ENCODE measurements at places on chromosomes 2 and 18. TPM values are rescaled to one million over a fixed set of nuclear protein-coding genes. Genes with fewer than 3 reads are reported as not detected.

DNA sequence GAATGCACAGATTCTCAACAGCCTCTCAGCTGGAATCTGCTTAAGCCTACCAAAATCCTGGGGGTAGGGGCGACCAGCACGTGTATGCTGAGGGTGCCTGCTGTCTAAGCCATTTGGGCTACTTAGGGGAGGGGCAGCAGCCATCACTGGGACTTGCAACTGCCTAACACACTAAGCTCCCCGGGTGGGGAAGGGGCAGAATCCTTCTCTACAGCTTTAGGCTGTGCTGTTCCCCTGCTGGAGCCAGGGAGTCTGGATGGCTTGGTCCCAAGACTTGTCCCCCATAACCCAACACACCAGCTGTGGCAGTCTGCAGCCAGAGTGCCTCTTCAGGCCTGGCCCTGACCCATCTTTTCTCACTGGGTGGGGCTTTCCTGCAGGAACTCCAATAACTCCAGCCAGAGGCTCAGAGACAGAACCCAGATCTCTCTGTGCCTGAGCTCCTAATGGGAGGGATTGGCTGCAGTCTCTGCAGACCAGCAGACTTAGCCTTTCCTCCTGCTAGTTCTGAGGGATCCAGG is 305.4 kb upstream of the RND3 start:
- H3K27ac ChIP-seq = no peak overlapping the region
- DNase-seq = no peak
- H3K27me3 ChIP-seq = no peaks in the 10 kb centered on the region
- no peaks in the 10 kb centered on the region for H3K4me1 ChIP-seq
- no peak overlapping the region for H3K4me3 ChIP-seq

DNA sequence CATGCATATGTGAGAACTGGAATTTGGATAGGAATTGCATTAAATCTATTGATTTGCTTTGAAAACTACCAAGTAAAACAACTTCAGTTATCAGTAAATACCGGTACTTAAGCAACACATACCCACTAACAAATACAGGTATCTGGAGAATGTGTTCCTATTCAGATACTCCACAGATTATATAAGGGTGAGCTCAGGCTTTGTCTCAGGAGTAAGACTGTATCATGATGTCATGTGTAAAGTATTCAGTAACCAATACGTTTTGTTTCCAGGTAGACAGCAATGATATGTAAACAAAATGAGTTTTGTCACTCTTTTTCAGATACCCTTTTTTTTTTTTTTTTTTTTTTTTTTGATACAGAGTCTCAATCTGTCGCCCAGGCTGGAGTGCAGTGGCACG is 74.8 kb downstream of the DSC3 start:
- no peaks in the 10 kb centered on the region for H3K27me3 ChIP-seq
- no peak overlapping the region for H3K4me3 ChIP-seq

CAPN13 gene
- not detected for total RNA-seq

- H3K4me3 ChIP-seq = peak overlapping the region; percentile 73
- no peak overlapping the region for H3K27ac ChIP-seq
- H3K36me3 ChIP-seq = peaks cover 10% of the 10 kb centered on the region
- H3K27me3 ChIP-seq = peaks cover 38% of the 10 kb centered on the region
Observed at GRCh38 chr2:203533676-203534591, 1.2 kb downstream of the RAPH1 start.
